ENCODE measurements at places on chromosomes 6 and 20.

GRCh38 chr20:18983796-18984195 lies 170.2 kb downstream of the SCP2D1 start:
- no peak for DNase-seq

DNA sequence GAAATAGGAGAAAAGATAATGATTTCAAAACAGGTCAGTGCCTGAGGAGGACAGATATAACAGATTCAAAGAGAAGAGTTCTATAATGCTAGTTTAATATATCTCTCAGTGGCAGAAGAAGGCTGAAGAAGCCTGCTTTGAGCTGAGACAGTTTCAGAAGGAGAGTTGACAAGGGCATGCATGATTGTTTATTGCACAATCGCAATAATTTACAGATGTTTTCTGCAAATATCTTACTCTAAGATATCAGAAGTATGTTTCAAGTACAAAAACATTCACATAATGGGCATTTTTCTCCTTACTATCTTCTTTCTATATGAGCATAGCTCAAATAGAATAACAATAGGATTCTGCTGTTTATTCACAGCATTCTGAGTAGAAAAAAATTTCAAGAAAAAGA lies 557.7 kb upstream of the NRSN1 start:
- DNase-seq = no peak

DNA sequence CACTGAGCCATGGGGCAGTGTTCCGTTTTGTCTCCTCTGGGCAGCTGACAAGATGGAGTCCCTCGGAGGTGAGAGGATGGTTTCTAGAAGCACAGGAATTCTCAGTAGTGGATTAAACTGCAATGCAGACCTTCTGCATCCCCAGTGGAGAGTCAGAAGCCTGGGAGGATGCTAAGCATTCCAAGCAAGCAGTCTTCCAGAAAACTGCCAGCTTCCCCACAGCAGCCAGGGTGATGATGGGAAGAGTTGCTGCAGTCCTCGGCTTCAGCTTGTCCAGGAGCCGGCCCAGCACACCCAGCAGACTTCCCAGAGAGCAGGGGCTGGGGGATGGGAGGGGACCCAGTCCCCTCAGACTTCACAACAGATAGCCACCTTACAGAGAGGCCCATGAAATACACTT lies 163.6 kb downstream of the LY86 start:
- no peak for DNase-seq

DNA sequence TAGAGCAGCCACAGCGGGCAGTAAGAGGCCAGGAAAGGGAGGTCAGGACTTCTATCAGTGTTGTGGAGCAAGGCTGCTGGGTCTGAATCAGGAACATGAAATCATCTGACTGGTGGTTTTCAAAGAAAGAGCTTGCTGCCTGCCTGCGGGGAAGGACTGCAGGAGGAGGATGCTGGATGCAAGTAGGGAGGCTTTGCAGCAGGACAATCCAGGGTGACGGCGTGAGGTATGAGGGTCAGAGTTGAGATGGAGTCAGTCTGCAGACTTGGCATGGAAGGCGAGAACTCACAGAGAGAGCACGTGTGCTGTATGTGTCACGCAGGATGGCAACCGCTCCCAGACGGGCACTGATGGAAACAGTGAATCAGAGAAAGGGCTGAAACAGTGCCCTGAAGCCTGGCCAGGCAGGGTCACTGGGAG lies 59.2 kb upstream of the CD93 start:
- DNase-seq = no peak

GRCh38 chr6:151340219-151340978 lies 51.0 kb downstream of the ZBTB2 start:
- DNase-seq = no peak

DNA sequence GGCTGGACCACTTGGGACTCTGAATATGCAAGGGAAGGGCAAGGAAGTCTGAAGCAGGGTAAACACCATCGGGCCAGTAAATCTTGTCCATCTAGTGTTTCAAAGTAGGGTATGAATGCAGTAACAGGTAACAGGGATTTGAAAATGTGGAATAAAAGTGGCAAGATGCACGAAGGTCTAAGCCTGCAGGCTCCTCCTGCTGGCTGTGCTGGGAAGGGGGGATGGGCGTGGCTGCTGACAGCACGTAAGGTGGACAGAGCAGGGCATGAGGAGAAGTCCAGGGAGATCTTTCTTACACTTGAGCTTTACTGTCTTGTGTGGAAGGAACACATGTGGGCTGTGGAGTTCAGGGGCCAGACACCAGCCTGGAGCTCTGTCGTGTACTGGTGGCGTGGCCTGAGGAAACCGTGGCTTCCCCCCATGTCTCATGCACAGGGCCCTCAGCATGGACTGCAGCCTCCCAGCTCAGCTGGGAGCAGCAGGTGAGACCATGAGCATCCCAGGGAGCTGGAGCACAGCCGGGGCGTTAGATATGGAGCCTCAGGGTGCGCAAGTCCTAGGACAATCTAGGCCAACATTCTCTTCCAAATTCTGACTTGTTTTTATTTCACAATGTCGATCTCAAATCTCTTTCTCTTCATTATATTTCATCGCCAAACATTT lies 84.5 kb downstream of the SLC22A23 start:
- DNase-seq = no peak

DNA sequence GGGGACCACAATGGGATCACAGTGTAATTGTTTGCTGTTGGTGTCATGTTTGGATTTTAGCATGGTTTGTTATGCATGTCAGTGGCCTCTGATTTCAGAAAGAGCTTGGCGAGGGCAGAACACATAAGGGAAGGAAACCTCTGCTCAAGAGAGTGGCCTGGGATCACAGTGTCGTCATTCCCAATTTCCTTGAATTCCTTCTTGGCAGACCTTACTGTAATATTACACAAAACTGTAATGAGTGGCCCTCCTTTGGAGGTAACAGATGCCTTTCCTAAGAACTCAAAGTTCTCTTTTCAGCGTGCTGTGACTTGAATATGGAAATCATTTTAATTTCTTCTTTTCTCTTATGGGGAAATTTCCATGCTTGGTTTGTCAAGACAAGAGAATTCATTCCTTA lies 46.9 kb downstream of the JAG1 start:
- DNase-seq = no peak

- no peak for DNase-seq
Measured at GRCh38 chr6:157263881-157264397, 59.4 kb downstream of the TMEM242 start.

- DNase-seq = no peak
Measured at GRCh38 chr6:35168461-35168861, 27.3 kb upstream of the TCP11 start.

DNA sequence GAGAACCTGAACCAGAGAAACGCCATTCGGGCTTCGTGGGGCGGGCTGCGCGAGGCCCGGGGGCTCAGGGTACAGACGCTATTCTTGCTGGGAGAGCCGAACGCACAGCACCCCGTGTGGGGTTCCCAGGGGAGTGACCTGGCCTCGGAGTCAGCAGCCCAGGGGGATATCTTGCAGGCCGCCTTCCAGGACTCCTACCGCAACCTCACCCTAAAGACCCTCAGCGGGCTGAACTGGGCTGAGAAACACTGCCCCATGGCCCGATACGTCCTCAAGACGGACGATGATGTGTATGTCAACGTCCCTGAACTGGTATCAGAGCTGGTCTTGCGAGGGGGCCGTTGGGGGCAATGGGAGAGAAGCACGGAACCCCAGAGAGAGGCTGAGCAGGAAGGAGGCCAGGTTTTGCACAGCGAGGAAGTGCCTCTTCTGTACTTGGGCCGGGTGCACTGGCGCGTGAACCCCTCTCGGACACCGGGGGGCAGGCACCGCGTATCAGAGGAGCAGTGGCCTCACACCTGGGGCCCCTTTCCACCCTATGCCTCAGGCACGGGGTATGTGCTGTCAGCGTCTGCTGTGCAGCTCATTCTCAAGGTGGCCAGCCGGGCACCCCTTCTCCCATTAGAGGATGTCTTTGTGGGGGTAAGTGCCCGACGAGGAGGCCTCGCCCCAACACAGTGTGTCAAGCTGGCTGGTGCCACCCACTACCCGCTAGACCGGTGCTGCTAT lies 904 bp downstream of the B3GALT4 start:
- DNase-seq = no peak

DNA sequence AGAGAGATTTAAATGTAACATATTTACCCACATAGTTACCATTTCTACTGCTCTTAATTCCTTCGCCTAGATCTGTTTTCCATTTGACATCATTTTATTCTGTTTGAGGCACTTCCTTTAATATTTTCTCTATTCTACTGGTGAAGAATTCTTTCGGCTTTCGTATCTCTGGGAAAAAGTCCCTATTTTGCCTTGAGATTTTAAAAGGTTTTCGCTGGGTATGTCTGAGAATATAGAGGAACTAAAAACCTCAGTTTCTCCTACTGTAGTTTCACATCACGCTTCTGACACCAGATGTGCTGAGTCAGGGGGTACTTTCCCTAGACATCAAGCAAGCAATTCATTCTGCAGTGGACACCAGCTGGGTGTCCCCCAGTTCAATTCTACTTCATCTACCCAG lies 61.7 kb downstream of the E2F3 start:
- no peak for DNase-seq

GRCh38 chr6:96659084-96659845 lies 96.3 kb downstream of the FHL5 start:
- DNase-seq = no peak

DNA sequence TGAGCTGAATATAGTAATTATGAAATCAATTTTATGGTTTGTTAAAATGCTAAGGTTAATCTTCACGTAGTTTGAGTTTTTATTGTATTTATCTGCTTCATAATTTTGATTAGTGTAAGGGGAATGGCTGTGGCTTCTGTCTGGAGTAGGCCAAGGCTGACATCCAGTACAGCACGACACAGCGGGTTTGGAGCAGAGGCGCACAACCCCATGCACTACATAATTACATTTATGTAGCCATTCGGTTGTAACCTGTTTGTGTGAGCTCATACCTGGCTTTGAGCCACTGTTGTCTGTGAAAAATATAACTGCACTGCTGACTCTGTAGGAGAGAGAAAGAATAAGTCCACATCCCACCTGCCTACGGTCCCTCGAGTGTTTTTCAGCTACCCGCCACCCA lies 615.5 kb downstream of the EYS start:
- no peak for DNase-seq

DNA sequence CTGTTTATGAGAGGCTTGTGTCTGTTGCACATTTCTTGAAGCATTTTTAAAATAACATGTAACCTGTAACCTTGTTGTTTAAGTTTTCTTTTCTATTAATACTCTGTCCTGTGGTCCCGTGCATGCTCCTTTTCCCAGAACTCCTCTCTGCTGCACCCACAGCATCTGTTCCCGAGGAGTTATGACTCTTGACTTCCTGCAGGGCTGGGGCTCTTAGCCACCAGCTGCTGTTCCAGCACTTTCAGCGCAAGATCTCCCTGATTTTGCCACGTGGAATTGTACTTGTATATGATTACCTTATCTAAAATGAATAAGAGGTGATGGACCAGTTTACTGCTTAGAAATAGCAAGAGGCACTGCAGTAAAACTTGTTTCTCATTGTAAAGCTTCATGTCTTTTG lies 150.6 kb downstream of the QKI start:
- DNase-seq = no peak

GRCh38 chr20:62707921-62708521 lies 615 bp upstream of the NTSR1 start:
- DNase-seq = no peak

DNA sequence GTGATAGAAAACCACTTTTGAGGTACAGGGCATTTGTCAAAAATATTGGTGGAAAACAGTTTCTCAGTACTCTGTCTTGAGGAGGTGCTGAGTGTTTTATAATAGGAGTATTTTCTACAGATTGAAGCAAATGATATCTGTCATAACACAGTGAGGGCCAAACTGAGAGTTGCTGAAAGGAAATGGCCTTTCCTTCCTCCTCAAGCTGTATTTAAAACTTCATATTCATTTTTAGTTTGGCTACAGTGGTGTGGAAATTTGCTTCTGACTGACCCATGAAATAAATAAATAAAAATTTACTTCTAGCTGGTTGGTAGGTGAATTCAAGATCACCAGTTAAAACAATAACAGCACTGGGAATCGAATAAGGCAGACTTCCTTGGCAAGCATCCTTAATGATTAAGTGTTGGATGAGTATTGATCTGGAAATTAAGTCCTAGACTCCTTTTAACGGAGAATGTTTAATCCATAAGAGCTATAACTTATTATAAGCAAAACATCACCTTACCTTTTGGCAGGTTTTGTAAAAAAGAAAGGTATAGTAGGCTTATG lies 828.6 kb upstream of the CITED2 start:
- DNase-seq = no peak

DNA sequence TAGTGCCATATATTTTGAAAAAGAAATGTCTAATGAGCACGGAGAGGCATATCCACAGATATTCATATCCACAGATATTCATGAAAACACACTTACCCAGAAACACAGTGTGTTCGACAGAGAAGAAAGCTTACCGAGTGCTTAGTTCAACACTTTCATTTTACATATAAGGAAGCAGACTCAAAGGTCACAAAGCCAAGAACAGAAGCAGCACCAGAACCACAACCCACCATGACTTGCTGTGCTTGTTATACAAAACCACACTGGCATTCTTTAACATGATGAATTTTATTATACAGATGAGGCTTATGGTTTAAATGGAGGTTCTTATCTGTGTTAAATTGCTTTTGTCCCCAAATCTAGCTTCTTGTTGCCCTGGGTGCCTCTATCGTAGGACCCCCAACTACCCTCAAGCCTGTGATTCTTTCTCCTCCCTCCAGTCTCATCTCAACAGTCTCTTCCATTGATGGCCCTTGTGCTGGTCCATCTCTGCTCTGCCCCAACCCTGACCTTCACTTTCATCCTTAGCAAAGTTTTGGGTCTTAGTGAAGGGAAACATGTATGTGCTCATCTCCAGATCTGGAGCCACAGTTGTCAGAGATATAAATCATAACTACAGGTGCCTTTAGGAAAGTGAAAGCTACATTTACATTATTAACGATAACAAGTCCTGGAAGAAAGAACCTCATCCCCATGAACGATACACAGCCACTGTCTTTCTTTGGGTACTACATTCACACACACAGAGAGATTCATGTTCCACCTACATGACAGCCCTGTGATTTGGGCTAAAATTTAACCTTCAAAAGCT lies 40.0 kb downstream of the SF3B5 start:
- no peak for DNase-seq

- no peak for DNase-seq
Measured at GRCh38 chr20:34310481-34311117, 7.4 kb upstream of the AHCY start.

DNA sequence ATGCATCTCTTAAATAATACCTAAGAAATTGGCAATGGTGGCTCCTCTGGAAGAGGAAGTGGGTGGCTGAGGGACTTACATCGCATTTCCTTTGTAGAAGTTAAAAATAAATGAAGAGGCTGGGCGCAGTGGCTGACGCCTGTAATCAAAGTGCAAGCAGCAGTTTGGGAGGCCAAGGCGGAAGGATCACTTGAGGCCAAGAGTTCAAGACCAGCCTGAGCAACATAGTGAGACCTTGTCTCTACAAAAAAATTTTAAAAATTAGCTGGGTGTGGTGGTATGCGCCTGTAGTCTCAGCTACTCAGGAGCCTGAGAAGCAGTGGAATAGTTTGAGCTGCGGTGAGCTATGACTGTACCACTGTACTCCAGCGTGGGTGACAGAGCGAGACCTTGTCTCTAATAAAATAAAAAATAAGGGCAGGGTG lies 12.2 kb upstream of the NCOA3 start:
- peak; percentile 60 for DNase-seq

GRCh38 chr6:128601060-128601459 lies 80.7 kb upstream of the PTPRK start:
- no peak for DNase-seq

GRCh38 chr6:143372199-143372882 lies 78.2 kb downstream of the ADAT2 start:
- DNase-seq = no peak
